ENCODE measurements at places on chromosomes 2 and 18. TPM values are rescaled to one million over a fixed set of nuclear protein-coding genes. Genes with fewer than 3 reads are reported as not detected.

Gene PPP1R1C
- polyA plus RNA-seq = 3.2 TPM

Gene TLX2
- 0.14 TPM for polyA plus RNA-seq

Gene OLA1
- 123 TPM for polyA plus RNA-seq

Gene CD207
- polyA plus RNA-seq = 0.22 TPM

Gene MPPE1
- polyA plus RNA-seq = 47.4 TPM

Gene UGT1A7
- polyA plus RNA-seq = not detected

Data from right lung (tissue), 10 donors.